Stimulated activated naive CD8-positive, alpha-beta T cell treated with anti-CD3 and anti-CD28 coated beads, Interleukin-15, amount 100 ng/mL, for 72 hours (primary cell): ENCODE measurements at places on chromosomes 3 and 15.

- no peak for DNase-seq
Measured at GRCh38 chr3:146164971-146165769, 4.2 kb upstream of the PLOD2 start.

- no peak for DNase-seq
Measured at GRCh38 chr3:102614585-102614984, 179.8 kb downstream of the ZPLD1 start.

- no peak for DNase-seq
Measured at GRCh38 chr3:45759851-45760250, 36.5 kb downstream of the SLC6A20 start.

DNA sequence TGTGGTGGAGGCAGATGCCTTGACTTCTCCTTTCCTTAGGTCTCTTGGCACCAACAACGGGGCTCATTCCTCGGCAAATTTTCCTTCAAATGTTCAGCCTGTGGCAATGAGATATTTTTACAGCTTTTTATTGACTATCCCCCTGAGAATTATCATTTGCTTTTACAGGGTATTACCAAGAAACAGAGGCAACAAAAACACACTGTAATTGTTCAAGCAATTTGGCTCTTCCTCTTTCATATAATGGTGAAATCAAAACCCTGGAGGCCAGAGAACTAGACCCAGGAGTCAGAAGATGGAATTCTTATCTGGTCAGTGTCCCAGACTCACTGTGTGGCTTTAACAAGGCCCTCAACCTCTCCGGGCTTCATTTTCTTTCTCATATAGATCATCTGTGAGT, 40.1 kb downstream of the TRIM42 start:
- no peak for DNase-seq

- DNase-seq = no peak
Measured at GRCh38 chr3:46979958-46980497, 562 bp downstream of the NBEAL2 start.

- no peak for DNase-seq
Measured at GRCh38 chr3:146037697-146038096, 123.3 kb downstream of the PLOD2 start.

DNA sequence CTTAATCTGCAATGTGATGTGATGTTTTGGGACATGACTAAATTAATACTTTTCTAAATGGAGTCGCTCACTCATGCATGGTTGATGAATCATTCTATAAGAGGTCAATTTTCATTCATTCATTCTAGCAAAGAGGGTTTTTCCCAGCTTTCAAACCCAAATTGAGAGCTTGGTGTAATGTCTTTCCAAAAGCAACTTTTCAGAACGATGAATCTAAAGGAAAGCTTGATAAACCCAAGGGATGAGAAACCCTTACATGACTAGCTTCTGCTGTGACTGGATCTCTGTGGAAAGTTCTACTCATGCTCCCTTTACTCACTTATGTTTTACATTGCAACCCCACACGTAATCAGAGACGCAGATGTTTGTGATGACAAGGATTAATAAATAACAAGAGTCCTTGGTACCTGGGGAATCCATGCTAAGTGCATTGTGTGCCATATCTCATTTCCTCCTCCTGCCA, 47.7 kb downstream of the PDZRN3 start:
- DNase-seq = no peak

GRCh38 chr3:51886447-51886846, 11.0 kb upstream of the IQCF5 start:
- no peak for DNase-seq

- no peak for DNase-seq
Measured at GRCh38 chr15:48693484-48693883, 48.0 kb upstream of the FBN1 start.

DNA sequence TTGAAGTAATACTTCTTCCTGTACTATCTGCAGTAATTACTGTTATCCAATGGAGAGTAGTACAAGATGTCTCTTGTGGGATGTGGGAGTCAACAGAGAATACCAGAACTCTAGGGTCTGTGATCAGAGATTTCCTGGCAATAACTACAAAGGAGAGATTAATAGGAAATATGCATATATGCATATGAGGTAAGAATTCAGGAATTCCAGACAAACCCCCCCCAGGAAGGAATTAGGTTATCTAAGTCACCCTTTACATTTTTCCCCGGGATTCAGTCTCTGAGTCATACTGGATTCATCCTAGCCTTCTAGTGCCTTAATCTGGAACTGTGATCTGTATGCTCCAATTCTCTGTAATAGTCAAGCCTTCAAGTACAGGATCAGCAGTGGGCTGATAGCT, 49.4 kb downstream of the GTF2E1 start:
- no peak for DNase-seq

DNA sequence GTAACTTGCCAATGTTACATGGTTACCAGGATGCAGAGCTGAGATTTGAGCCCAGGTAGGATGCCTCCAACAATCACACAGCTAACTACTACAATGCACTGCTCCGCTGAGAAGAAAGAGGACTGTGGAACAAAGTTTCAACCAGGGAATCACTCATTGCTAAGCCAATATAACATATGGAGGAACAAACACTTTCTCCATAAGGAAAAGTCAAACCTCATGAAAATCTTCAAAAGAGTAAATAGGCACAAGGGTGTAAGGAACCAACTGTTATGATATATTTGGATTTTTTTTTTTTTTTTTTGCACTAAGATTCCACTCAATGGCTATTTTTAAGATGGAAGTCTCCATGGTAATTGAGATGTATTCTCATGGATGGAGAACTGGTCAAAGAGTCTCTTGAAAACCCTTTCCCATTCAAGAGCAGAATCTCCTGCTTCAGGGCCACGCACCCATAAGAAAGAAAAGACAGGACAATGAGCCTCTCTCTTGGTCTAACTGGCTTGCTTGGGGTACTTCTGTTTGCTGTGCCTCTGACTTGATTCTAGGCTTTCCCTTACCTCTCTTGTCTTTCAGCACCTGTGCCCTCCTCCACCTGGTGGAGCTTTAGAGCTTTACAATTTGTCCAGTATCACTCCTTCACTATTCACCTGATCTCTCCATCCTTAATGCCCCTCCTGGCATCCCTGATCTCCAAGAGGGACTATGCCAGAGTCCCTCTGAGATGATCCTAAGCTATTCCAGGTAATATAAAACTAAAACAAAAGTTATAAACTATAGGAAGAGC, 252.8 kb downstream of the NTRK3 start:
- no peak for DNase-seq

GRCh38 chr15:75200765-75201615, 692 bp upstream of the C15orf39 start:
- DNase-seq = peak; percentile 11

GRCh38 chr3:142296507-142296906, 71.1 kb upstream of the GK5 start:
- no peak for DNase-seq

- no peak for DNase-seq
Measured at GRCh38 chr3:78718707-78719106, 1049.1 kb downstream of the ROBO1 start.

GRCh38 chr3:51931756-51932155, 9.9 kb downstream of the RRP9 start:
- DNase-seq = no peak

DNA sequence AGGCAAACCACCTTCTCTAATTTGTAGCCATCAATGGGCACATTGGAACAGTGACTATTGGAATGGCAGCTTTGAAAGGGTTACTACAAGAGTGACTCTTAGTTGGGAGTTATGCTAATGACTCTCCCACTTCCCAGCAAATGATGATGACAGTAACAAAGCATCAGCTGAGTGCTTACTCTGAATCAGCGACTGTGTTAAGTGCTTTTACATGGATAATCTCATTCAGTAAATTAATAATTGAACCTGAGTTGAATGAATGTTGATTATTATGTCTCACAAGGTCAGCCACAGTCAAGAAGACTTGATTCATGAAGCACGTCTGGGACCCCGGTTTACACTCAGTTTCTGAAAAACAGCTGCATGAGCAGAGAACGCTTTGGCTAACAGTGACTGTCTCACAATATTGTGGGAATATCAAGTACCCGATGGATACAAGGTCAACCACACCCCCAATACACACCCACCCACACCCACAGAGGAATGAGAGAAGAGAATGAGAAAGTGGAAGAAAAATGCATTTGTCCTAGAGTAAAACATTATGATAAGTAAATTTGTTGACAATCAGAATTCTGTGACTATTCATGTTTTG, 242.0 kb upstream of the FEZF2 start:
- no peak for DNase-seq

- DNase-seq = no peak
Measured at GRCh38 chr3:159672728-159673688, 315.6 kb upstream of the IL12A start.

- DNase-seq = no peak
Measured at GRCh38 chr3:76514836-76515235, 525.1 kb upstream of the ROBO2 start.

- DNase-seq = no peak
Measured at GRCh38 chr3:135788146-135788545, 177.4 kb upstream of the PPP2R3A start.

DNA sequence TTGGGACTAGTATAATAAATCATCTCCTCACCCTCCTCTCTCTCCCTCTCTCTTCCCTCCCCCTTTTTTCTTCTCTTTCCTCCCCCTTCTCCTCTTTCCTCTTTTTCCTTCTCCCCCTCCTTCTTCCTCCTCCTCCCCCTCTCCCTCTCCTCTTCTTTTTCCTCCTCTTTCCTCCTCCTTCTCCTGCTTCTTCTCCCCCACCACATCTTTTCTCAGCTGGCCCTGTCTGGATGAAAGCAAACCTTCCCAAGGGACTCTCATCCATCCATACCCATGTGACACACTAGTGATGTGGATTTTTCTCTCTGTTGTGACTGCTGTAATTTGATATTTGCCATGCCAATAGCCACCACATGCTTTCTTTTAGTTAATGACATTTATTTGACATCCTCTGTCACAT, 127.2 kb downstream of the EBLN2 start:
- DNase-seq = no peak

- DNase-seq = no peak
Measured at GRCh38 chr15:41894251-41894790, 468 bp upstream of the SPTBN5 start.

DNA sequence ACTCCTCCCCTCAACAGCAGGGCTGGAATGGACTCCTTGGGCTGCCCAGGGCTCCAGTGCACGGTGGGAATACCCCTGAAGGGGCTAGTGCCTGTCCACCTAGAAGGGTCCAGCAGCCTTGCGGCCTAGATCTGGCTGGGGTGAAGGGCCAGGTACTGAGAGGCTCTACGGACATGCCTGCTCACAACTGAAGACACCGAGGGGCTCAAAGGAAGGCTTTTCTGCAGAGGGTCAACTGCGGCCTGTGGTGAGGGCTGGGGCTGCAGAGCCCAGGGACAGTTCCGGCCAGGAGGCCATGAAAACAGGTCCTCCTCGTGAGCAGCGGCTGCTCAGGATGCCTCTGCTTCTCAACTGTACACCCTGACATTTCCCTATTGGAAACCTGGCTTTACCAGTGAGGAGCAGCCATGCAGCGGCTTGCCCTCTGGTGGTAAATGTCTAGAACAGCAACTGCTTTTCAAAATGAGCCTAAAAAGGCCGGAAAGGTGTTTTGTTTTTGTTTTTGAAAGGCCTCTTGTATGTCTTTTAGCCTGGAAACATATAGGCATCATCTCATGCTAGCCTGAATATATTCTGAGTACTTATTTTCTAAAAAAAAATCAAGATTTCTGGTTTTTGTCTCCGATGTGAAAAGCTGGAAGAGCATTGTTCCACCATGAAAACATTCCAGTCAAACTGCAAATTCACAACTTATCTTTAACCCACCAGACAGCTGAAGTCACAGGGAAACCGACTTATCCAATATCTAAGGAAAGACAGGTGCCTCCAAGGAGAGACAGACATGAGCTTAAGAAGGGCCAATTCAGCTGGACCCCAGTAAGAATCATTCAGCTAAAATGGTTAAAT, 163.4 kb downstream of the KLF13 start:
- peak; percentile 34 for DNase-seq

DNA sequence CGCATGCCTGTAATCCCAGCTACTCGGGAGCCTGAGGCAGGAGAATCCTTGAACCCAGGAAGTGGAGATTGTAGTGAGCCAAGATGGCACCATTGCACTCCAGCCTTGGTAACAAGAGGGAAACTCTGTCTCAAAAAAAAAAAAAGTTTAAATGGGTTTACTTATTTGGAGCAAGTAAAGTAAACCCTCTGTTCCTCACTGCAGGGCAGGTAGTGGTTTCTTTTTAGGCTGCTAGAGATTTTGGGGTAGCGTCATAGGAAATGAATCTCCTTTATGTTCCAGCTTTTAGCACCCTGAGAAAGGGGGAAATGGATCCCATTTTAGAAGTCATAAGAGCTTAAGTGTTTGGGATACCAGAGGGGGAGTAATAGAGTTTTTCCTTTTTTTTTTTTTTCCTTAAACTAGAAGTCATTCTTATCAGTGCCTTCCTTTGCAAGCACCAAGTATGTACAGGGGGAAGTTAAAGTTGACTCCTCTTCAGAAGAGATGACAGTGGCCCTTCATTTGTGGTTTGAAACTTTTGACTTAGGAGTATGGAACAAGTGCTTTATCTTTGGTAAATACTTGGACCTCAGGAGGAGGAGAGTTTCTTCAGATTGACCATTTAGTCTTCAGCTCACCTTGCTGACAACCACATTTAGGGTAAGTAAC, 8.0 kb downstream of the PXK start:
- DNase-seq = no peak

DNA sequence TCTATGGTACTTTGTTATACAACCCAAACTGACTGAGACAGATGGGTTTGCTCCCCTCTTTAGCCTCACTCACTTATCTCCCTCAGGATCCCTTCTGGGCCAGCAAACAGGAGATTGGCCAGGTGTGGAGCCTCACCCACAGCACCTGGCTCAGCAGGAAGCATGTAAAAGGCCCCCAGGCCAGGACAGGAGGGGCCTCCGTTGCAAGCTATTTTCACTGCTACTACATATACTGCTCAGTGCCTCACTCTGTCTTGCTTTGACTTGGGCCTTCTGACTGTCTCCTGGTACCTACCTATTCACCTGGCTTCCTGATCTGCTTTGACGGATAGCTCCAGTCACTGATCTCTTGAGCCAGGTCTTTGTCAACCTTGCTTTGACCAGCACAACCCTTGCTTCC, 20.4 kb upstream of the TPM1 start:
- DNase-seq = no peak

GRCh38 chr15:70401709-70402108, 304.0 kb upstream of the TLE3 start:
- DNase-seq = no peak

GRCh38 chr15:71440489-71441110, 325.3 kb downstream of the THSD4 start:
- no peak for DNase-seq

DNA sequence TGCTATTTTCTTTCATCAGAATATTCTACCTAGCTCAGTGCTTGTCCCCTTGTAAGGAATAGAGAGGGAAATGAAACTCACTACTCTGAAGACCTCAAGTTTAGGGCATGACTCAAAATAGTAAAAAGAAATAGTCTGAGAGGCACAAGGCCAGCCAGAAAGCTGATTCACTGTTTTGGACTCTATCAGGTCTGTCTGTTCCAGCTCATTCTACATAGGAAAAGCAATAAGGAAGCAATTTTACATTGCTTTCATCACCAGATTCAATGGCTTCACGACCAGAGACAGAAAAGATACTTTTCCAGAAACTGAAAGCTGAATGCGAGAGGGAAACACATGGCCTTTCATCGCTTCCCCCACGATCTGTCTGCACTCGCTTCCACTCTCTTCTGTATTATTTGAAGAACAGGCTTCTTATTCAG, 276.0 kb downstream of the GBE1 start:
- no peak for DNase-seq
